Naive thymus-derived CD4-positive, alpha-beta T cell (primary cell): ENCODE measurements at places on chromosomes 11 and 22. TPM values are rescaled to one million over a fixed set of nuclear protein-coding genes. Genes with fewer than 3 reads are reported as not detected.

DNA sequence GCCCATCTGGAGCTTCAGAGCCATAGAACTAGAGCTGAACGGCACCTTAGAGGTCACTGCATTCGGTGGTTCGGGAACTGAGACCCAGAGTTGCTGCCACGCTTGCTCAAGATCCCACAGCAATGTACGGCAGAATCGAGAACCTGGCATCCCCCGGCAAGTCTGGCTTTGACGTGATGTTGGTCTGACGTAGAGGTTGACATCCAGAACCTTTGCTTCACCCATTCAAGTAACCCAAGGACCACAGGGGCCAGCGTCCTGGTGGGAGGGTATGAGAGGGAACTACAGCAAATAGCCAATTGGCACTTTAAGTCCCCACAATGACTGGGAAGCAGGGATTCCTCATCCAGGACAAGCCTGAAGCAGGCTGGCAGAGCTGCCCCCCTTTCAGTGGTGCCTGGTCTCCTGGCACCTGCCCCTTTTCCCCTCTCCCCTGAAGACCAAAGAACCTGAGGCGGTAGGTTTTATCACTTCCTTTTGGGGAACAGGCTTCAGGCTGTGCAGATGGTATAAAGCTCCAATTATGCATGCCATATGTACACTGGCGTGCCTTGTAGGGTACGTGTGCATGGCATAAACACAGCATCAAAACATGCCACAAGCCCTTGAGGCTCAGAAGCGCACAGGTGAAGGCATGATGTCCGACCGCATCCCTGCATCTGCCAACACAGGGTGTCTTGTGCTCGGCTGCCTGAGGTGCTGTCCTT, 15.3 kb upstream of the TEF start:
- no peaks in the 10 kb centered on the region for H3K4me1 ChIP-seq
- H3K36me3 ChIP-seq: no peaks in the 10 kb centered on the region
- H3K27ac ChIP-seq: no peak overlapping the region
- no peaks in the 10 kb centered on the region for H3K27me3 ChIP-seq
- no peak for DNase-seq

DNA sequence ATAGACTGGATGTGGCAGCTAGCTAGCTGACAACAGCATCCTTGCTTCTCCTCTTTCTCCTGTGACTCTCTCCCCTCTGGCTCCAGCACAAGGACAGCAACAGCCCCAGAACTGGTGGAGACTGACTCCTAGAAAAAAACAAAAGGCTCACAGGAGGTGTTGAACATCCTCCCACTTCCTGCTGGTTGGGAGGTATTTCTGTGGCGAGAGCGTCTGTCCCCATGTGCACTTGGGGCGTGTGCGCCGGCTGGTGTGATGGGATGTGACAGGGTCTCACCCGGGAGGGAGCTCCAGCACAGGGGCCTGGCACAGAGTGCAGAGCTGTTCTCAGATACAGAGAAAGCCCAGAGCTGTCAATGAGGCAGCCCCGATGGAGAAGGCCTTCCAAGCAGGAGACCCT, 107.2 kb upstream of the E2F8 start:
- no peaks in the 10 kb centered on the region for H3K4me1 ChIP-seq
- H3K4me3 ChIP-seq: no peak overlapping the region
- no peak for DNase-seq

DNA sequence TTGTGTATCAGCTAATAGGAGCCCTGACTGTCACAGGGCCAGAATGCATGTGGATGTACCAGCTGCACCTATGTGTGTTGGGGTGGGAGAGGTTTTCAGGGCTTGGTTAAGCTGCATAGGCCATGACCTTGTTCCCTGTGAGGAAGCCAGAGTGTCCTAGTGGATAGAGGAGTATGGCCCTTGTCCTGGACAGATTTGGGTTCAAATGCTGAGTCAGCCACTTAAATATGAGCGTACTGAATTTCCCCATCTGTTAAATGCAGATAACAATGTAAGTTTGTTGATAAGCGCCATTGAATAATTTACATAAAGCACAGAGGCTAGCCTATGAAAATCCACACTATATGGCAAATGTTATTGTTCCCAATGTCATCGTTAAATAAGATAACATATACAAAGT, 74.4 kb downstream of the PANX1 start:
- H3K4me1 ChIP-seq: no peaks in the 10 kb centered on the region
- DNase-seq: no peak
- no peak overlapping the region for H3K27ac ChIP-seq
- H3K27me3 ChIP-seq: no peaks in the 10 kb centered on the region

DNA sequence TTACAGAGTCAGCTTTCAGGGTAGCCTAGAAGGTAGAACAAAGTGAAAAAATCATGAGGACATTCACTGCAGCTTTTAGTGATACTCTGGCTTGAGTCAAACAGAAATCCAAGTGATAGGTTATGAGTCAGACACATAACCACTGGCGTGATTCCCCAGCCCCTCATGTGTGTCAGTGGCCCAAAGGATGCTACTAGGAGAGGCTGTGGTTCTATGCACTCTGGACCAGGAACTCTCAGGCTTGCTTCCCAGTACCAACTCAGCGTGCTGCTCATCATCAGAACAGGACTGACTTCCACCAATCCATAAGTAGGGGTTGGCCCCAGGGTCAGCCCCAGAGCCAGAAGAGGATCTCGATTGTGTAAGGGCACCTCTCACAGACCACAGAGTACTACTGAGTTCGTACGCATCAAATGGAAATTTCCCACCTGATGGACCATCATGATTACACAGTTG, 116.8 kb downstream of the MED15 start:
- H3K4me1 ChIP-seq: no peaks in the 10 kb centered on the region
- H3K36me3 ChIP-seq: no peaks in the 10 kb centered on the region
- H3K27me3 ChIP-seq: no peaks in the 10 kb centered on the region
- H3K27ac ChIP-seq: no peak overlapping the region
- no peak overlapping the region for H3K4me3 ChIP-seq

HBE1 gene
- not detected in 2 replicates for total RNA-seq
